ENCODE measurements at places on chromosomes 1 and 21.
A peak's percentile ranks its signal among the peaks of the same experiment; 100 is the strongest.

GRCh38 chr21:41419921-41420862 lies 5.8 kb upstream of the MX1 start:
- H3K27me3 ChIP-seq = no peaks in the 10 kb centered on the region
- DNase-seq = peak; percentile 38
- H3K36me3 ChIP-seq = no peaks in the 10 kb centered on the region
- H3K4me1 ChIP-seq = no peaks in the 10 kb centered on the region
- peak overlapping the region; percentile 55 for H3K4me3 ChIP-seq
- H3K27ac ChIP-seq = no peak overlapping the region

GRCh38 chr1:114021665-114022099 lies 42.4 kb downstream of the OLFML3 start:
- no peaks in the 10 kb centered on the region for H3K27me3 ChIP-seq
- H3K4me1 ChIP-seq = peaks cover 15% of the 10 kb centered on the region
- no peak overlapping the region for H3K4me3 ChIP-seq
- DNase-seq = no peak
- H3K36me3 ChIP-seq = no peaks in the 10 kb centered on the region
- H3K27ac ChIP-seq = no peak overlapping the region

DNA sequence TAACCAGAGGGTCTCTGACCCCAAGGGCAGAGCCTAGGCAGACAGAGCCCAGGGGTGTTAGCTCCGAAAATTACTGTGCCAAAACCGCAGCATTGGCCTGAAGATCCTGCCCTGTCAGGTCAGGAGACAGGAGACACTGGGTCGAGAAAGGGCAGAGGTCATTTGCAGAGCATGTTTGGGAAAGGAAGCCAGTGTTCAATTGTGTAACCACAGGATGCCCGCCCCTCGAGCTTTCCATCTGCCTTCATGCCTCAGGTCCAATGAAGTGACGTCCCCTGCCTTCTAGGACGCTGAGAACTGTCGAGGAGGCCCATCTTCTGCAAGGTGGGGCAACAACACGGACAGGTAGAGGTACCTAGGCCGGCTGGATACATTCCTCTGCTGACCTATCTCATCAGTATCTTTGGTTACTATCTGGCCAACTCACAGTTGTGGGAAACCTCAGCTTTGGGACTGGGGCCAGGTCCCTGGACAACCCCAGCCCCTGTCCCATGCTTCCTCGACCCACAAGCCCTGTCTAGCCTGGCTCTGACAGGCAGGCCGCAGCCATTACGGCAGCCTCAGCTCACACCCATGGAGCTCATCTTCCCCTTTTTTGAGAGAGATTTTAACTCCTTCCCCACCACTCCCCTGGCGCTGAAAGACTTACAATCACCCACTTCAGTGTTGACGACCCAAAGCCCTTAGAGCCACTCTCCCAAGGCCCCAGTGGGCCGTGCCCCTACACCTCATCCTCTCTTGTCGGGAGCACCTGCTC lies 1.3 kb downstream of the ARL8A start:
- H3K27me3 ChIP-seq = peaks cover 8% of the 10 kb centered on the region
- no peak overlapping the region for H3K27ac ChIP-seq
- no peak for DNase-seq
- H3K36me3 ChIP-seq = no peaks in the 10 kb centered on the region
- H3K4me3 ChIP-seq = peak overlapping the region; percentile 98

DNA sequence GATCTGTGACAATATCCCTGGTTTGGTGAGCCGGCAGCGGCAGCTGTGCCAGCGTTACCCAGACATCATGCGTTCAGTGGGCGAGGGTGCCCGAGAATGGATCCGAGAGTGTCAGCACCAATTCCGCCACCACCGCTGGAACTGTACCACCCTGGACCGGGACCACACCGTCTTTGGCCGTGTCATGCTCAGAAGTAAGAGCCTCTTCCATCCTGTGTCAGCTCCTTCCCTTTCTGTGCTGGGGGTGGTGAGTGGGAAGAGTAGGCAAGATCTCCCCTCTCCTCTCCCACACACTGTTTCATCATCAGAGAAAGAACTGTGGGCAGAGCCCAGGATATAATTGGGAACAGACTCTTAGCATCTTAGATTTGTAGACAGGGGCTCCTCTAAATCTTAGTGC lies 6.1 kb downstream of the WNT2B start:
- no peaks in the 10 kb centered on the region for H3K27me3 ChIP-seq
- no peak overlapping the region for H3K4me3 ChIP-seq
- peak overlapping the region; percentile 76 for H3K27ac ChIP-seq
- peaks cover 4% of the 10 kb centered on the region for H3K36me3 ChIP-seq

DNA sequence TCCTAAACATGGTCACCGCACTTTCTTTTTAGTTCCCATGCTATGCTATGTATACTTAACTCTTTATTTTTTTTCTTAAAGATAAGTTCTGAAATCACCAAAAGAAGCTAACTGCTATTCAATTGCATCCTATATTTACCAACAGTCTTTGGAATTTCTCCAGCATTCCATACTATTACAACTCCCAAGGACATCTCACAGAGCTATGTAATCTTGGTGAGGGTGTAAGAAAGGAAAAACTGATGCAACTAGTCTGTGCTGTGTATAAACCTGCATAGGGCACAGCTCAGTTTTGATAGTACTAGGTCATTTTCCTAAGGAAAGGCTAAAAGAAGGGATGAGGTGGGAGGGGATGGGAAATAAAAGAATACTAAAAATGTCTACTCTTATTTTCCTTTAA lies 78.0 kb downstream of the PTPN14 start:
- DNase-seq = no peak
- peaks cover 7% of the 10 kb centered on the region for H3K4me1 ChIP-seq
- no peak overlapping the region for H3K27ac ChIP-seq
- H3K36me3 ChIP-seq = no peaks in the 10 kb centered on the region
- no peak overlapping the region for H3K4me3 ChIP-seq

- H3K27ac ChIP-seq = no peak overlapping the region
- no peaks in the 10 kb centered on the region for H3K4me1 ChIP-seq
- H3K36me3 ChIP-seq = no peaks in the 10 kb centered on the region
- peak; percentile 81 for DNase-seq
These were observed 15.8 kb upstream of the TAS1R2 start for GRCh38 chr1:18875107-18875795.
